ENCODE measurements at places on chromosomes 7 and 10.

DNA sequence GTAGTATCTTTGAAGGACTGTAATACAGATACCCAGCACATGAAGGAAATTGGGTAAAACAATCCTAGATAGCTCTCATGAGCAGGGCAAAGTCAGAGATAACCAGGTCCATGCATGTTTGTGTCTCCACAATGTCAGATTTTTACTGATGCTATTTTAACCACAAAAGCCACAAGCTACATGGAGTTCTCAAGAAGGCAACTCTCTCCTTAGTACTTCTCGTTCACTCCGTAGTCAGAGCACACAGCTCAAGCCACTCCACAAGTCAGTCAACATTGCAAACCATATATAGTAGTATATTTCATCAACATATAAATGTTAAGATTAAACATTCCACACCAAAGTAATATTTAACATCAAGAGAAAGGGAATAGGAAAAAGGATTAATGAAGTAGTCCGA, 98.0 kb upstream of the PIK3CG start:
- peak; percentile 80 for DNase-seq

GRCh38 chr7:101594790-101595189, 34.3 kb downstream of the MYL10 start:
- DNase-seq, result no peak

- no peak for DNase-seq
Observed at GRCh38 chr10:133132473-133133291, 27.3 kb upstream of the KNDC1 start.

DNA sequence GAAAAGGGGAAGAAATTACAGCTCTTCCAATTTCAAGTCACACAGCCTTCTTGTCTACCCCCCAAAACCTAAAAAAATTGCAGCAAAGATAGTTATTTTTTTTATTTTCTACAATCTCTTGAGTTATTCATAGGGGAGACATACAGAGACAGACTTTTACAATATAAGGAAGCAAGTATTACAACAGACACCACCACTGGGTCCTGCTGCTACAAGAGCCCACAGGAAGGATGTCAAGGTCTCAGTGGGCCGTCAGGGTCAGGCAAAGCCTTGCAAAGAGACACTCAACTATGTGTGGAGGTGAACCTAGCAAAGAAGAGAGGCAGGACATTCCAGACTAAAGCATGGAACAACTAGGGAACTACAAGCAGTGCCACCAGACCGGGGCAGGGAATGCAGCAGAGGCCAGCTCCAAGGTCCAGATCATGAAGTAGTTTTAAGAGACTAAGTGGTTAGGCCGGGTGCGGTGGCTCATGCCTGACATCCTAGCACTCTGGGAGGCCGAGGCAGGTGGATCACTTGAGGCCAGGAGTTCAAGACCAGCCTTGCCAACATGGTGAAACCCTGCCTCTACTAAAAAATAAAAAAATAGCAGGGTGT, 28.2 kb upstream of the ZCCHC24 start:
- DNase-seq, result no peak

DNA sequence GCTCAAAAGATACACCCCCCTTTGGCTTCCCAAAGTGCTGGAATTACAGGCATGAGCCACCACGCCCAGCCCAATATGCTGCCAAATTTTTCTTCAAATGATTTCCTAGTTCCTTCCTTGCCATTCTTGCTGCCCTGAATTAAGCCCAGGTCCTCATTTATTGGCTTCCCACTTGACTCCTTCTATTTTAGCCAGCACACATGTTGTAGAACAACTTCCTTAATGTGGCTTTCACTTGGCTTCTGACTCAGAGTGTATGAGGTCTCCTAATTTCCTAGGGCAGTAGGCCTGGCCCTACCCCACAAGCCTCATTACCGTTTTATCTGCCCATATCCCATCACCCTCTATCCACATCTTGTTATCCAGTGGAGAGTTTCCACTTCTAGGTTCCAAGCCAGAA, 21.8 kb upstream of the HIPK2 start:
- DNase-seq, result no peak

- DNase-seq, result no peak
Observed at GRCh38 chr7:101175664-101176063, 4.4 kb downstream of the NAT16 start.

DNA sequence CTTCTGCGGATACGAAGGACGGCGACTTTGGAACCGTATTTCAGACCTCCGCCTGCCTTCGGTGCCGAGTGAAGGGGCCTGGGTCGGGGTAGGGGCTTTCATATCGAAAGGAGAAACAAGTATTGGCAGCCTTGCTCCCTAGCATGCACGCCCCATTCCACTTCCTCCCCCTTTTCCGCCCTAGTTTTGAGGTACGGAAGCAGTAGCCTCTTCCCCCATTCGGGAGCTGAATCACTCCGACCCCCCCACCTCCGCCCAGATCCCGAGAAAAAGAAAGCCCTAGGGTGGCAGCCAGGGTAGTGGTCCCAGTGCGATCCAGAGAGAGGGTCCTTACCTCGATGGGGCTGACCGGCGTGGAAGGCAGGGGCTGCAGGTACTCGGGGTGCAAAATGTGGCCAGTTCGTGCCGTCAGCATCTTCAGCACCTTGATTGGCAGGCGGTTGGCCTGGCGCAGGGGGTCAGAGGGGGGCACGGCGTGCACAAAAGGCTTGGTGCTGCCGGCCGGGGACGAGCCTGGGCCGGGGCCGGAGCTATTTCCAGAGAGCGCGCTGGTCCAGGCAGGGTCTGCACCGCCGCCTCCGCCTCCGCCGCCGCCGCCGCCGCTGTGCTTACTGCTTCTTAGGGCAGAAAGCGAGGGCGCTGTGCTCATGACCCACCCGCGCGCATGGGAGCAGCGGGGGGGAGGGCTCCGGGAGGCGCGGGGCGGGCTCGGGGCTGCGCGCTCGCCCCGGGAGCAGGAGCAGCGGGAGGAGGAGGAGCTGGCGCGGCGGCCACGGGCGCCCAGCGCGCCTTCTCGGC, 594 bp downstream of the ZNF503 start:
- DNase-seq, result no peak

GRCh38 chr10:11647676-11648075, 36.2 kb upstream of the USP6NL start:
- DNase-seq, result no peak

DNA sequence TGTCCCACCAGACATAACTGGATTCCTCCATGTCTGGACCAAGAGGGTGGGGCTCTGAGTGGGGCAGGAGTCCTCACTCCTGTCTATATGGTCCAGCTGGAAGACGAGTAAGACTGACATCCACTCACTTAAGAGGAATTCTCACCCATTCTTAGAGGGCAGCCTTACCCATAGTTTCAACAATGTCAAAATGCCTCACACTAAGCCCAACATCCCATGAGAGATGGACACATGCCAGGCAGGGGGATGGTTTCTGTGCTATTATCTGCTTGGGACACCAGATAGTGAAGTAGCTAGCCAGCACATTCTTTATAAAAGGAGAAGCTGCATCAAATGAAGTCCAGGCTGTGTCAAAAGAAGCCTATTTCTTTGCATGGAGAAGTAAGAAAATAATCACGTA, 4.7 kb upstream of the LANCL2 start:
- no peak for DNase-seq

DNA sequence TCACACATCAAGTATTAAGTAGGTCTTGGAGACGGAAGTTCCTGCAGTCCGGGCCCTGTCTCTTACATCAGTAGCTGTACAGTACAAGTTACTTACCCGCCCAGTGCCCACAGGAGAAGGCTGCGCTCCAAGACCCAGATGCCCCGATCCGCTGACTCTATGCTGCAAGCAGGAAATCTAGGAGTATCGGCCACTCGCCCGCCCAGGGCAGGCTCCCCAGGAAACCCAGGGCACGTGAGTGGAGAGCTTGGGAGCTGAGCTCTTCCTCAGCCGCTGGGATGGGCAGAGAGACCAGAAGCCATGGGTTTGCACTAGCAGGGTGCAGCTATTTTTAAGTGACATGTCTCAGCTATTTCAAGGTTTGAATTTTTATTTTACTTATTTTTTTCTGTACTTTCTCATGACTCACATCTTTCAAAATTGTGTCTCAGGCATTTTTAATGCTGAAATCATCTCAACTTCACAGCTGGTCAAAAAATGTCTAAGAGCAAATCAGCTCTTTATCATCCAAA, 1.9 kb upstream of the GPER1 start:
- no peak for DNase-seq

- no peak for DNase-seq
Observed at GRCh38 chr10:103197174-103197573, 4.1 kb upstream of the NT5C2 start.

DNA sequence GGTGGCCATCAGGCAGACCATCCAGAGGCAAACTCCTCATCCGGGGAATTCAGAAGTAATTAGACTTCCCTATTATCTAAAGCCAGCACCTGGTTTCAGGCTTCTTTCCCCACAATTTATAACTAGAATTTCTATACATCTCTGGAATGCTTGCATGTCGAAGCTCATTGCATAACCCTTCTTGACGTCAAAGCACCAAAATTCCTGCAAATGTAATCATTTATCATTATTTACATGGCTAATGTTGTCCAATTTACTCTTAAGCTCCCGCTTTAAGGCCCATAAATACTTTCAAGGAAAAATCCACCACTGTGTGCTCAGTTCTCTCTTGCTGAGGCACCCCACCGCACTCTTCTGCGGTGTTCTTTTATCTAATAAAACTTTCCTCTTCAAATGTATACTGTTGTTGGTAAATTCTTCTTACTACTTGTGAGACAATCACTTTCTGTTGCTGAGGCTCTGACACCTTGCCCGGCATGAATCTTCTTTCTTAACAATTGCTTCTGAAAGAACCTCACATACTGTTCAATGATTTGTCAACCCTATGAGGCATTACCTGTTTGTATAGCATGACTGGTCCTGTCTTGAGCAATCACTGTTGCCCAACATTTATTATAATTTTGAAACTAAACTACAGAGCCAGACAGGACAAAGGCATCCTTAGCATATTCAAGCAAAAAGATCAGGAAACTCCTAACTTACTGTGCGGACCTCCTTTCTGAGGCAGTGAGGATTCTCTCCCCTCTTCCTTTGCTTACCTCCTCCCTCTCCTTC, 17.4 kb upstream of the GPR141 start:
- no peak for DNase-seq

GRCh38 chr10:117933036-117933435, 113.7 kb downstream of the RAB11FIP2 start:
- no peak for DNase-seq

- DNase-seq, result no peak
Observed at GRCh38 chr7:115707258-115708012, 323.1 kb downstream of the TFEC start.

DNA sequence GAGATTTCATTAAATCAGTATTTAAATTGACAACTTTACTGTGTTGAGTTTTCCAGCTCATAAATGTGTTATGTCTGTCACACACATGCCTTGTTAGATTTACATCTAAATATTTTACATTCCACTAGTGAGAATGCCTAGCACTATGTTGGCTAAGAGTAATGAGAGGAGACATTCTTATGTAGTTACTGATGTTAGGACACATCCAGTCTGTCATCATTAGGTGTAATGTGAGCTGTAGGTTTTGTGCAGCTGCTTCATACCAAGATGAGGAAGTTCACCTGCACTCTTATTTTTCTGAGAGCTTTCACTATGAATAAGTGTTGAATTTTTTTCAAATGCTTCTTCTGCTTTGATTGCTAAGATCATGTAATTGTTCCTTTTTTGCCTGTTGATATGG, 218.0 kb upstream of the IGFBP3 start:
- no peak for DNase-seq

DNA sequence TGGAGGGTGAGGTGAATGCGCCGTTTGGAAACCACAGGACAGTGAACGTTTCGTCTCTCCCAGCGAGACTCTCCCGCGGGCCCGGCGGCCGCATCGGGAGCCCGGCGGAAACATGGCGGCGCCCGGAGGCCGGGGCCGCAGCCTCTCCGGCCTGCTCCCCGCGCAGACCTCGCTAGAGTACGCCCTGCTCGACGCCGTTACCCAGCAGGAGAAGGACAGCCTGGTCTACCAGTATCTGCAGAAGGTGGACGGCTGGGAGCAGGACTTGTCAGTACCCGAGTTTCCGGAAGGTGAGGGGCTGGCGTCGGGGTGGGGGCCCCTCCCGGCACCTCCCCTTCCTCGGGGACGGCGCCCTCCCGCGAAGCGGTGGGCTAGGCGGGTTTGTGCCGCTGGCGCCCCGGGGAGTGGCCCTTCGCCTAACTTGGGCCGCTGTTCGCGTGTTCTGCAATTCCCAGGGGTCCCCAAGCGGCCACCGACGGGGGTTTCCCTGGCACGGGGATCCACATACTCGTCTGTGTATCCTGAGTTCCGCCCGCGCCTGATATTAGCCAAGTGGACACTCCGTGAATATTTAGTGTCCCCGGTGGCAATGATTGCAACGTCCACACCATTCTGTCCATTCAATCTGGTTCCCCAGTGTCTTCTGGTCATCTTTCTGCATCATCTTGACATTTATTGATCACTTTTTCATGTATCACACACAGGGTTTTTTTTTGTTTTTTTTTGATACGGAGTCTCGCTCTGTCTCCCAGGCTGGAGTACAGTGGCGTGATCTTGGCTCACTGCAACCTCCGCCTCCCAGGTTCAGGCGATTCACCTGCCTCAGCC, 514 bp downstream of the NHLRC2 start:
- DNase-seq, result peak; percentile 12

DNA sequence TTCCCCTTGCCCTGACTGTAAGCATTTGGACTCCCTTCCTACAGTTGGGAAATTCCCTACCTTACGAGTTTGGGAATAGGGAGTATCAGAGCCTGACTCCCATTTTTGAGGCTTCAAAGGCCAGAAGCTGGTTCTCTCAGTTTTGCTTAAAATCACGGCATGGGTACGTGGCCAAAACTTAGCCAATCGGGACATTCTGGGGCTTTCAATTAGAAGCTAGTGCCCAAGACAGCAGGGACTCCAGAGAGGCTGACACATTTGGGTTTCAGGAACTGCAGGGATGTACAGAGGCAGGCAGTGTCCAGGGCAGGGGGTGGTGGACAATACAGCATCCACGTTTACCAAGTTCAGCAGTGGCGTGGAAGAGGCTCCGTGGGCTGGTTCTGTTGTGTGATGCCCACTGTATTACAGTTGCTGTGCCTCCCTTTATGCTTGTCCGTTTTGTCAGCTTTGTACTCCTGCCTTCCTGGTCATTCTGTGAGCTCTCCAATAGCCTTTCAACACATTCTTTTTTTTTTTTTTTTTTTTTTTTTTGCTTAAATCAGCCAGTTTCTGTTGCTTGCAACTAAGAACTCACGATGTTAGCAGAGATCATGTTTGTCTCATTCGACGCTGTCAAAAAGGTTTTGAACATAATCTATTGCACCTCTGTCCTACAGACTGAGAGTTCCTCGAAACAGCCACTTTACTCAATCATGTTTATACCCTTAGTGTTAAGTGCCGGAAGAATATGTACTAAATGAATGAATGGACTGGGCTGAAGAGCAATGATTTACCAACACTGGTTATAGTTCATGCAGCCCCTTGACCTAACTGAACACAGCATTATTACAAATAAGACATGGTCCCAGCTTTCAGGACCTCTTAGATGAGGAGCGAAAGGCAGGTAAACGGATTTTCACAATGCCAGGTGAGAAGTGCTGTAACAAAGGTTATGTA, 1.1 kb downstream of the GGCT start:
- DNase-seq, result no peak

- no peak for DNase-seq
Observed at GRCh38 chr7:33155811-33156210, 26.4 kb downstream of the BBS9 start.
